ENCODE measurements at places on chromosomes 7 and 10.

DNA sequence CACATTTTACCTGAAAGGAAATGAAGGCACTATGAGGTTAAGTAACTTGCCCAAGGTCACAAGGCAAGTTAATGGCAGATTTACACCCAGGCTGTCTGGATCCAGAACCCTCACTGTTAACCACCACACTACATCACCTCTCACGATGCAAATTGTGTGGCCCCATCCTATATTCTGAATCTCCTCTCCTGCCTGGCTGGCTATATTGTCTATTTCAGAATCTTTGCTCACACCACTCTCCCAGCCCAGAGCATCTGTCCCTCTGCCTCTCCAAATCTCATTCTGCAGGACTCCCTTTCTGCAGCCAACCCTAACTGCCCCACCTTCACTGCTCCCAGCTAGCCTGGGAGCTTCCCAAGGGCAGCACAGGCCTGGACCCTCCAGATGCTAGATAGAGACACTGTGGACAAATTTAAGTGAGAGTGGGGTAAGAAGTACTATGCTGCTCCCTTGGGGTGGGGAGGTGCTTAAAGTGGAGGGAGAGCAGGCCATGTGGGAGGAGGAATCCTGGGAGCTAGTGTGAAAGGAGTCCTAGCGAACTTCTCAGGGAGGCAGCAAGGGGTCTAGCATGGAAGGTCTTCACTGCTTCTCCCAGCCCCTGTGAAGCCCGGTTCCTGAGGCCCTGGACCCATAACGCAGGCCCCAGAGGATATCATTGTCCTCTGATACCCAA lies 786 bp downstream of the CUEDC2 start:
- no peak for DNase-seq

DNA sequence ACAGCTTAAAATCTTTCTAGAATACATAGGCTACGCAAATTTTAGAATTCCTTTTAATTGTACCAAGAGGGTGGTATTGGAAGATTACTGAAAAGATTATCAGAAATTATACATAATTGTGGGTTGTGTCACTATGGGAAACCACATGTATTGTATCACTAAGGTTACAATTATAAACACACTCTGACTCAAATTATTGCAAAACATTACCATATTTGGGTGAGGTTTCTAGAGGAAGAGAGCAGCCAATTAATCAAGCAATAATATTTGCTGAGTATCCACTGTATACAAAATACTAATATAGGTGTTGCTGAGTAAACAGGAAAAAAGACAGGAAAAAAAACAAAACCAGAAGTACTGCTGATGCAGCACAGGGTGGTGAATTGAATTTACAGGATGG lies 3.1 kb upstream of the CAPZA2 start:
- DNase-seq = no peak

GRCh38 chr7:742791-743190 lies 15.7 kb upstream of the PRKAR1B start:
- no peak for DNase-seq

GRCh38 chr10:121457729-121458128 lies 140.5 kb downstream of the FGFR2 start:
- no peak for DNase-seq

- peak; percentile 100 for DNase-seq
Observed at GRCh38 chr7:4744391-4745264, 30.8 kb upstream of the AP5Z1 start.

- no peak for DNase-seq
Observed at GRCh38 chr10:114195079-114195478, 15.9 kb downstream of the TDRD1 start.

DNA sequence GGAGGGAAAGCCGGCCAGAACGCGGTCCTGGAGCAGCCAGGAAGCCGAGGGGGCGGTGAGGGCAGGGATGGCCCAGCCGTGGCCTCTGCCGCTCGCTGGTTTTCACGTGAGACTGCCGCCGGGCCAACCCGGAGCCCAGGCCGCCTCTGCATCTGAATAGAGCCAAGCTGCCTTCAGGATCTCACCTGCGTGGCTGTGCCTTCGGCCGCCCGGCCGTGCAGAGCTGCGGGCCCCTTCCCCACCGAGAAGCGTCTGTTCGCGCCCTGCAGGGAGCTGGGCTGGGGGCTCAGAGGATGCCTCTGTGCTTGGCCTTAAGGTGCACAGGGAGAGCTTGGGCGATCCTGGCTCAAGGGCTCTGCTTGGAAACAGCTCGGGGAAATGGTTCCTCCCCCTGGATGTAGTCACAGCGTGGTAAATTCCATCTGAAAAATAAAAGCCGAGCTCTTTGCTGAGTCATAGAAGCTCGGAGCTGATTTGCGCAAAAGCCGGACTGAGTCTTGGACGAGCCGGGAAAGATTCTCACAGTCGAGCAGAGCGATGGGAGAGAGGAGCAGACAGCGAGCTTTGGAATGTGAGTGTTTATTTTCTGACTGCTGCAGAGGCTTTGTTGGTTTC lies at the start of gene JAKMIP3:
Gene JAKMIP3, plus strand, starts transcription at position 456 of the 615 bp plus-strand sequence. CDS start 38,863 bp downstream, outside the sequence.
- DNase-seq = no peak

DNA sequence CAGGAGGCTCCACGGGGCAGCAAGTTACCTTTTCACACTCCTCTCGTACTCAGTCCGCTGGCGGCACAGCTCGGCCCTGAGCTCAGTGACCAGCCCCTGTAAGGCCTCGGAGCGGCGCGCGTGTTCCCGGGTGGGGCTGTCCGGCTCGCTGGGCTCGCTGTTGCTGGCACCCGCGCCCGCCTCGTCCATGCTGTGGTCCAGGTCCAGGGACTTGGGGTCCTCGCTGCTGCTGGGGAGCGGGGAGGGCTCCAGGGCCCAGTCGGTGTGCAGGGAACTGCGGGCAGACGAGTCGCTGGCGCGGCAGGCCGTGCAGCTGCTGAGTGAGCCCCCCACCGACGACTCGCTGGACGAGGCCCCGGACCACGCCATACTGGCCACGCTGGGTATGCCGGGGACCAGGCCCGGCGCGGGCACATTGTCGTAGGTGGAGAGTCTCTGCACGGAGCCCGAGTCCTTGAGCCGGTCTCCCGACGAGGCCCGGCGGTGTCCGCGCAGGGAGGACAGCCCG lies 143.8 kb downstream of the MAPK8 start:
- DNase-seq = no peak

DNA sequence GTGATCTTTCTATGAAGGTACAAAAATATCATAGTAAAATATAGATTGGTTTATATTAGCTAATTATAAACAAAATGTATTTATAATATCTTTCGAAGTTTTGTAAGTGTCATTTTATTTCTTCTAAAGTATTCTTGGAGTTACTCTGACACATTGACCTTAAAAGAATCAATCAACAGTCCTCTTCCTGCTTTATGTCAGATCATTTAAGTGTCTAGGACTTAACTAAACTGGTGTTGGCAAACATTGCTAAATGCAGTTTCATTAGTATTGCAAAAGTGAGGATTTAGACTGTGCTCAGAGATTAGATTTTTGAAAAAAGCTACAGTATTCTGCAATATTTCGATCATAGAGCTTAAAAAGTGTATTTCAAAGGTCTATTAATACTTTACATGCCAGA lies 10.3 kb downstream of the GLCCI1 start:
- DNase-seq = no peak

DNA sequence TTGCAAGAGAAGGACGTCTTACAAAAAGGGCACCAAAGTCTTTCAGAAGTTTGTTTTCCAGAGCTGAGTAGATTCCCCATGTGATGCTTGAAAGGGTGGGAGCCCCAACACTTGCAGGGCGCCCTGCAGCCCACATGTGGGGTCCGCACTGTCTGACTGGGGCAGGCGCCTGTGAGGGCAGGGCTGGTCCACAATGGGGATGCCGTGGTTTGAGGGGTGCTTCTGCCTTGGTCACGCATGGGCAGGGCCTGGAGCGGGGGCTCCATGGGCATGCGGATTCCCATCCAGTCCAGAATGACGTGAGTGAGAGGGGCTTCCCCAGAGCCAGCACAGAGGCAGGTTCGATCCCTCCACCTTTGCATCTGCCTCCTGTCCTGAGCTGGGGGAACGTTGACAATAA lies 101.5 kb upstream of the SHH start:
- no peak for DNase-seq

GRCh38 chr10:4018054-4018511 lies 233.1 kb upstream of the KLF6 start:
- DNase-seq = no peak

DNA sequence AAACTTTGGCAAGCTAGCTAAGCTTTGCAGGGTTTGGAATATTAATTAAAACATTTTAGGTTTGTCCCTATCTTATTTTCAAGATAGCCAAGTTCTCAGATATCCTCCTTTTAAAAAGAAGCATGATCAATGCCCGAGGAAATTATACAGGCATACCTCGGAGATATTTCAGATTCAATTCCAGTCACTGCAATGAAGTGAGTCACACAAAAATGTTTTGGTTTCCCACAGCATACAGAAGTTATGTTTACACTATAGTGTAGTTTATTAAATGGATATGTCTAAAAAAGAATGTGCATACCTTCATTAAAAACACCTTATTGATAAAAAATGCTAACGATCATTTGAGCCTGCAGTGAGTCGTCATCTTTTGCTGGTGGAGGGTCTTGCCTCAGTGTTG lies 382.9 kb upstream of the NPVF start:
- no peak for DNase-seq

- DNase-seq = no peak
Observed at GRCh38 chr10:49571388-49571787, 32.5 kb upstream of the ERCC6 start.

GRCh38 chr7:140217750-140218501 lies 41.1 kb upstream of the KDM7A start:
- no peak for DNase-seq

DNA sequence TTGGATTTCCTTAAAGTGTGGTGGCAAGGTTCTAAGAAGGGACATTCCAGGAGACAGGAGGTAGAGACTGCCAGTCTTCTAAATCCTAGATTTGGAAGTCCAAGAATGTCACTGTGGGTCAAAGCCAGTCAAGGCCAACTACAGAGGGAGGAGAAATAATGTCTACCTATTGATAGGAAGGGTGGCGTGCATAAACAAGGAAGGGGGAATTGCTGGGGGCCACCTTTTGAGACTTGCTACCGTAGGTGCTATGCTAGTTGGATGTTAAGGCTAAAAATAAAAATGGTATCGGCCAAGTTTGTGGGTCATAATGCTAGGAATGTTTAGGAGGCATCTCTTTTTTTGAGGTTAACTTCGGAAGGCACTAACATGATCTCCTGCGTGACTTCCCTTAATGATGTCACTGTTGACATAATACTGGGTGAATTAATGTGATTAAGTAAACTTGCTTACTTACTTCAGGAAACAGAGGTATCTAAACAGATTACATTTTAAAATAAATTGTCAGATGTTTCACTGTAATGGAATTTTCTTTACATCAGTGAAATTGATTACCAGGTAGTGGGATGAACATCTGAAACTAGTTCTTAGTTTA lies 4.8 kb downstream of the BTRC start:
- DNase-seq = no peak

GRCh38 chr10:118966076-118966849 lies 63.3 kb upstream of the NANOS1 start:
- DNase-seq = peak; percentile 25

DNA sequence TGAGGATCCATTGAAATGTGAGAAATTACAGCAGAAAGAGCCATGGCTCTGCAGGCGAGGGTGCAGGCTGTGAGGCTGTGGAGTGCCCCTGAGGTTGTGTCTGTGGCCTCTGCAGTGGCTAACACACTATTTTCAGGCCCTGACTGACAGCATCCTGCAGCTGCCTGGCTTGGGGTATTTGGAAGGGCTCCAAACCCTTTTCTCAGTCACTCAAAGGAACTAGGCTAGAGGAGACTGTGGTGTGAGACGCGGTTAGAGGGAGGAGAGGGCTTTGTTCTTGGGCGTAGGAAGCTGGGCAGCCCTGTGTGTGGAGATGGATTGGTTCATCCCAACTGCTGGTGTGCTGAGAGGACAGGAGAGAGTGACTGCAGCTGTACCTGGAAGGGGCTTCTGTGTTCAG lies 134.9 kb downstream of the RAMP3 start:
- DNase-seq = peak; percentile 18

- no peak for DNase-seq
Observed at GRCh38 chr10:119538632-119539358, 3.7 kb downstream of the RGS10 start.

- peak; percentile 25 for DNase-seq
Observed at GRCh38 chr7:108146070-108146842, 16.1 kb upstream of the LAMB4 start.

- DNase-seq = peak; percentile 16
Observed at GRCh38 chr10:72334196-72334824, 20.4 kb downstream of the DNAJB12 start.

DNA sequence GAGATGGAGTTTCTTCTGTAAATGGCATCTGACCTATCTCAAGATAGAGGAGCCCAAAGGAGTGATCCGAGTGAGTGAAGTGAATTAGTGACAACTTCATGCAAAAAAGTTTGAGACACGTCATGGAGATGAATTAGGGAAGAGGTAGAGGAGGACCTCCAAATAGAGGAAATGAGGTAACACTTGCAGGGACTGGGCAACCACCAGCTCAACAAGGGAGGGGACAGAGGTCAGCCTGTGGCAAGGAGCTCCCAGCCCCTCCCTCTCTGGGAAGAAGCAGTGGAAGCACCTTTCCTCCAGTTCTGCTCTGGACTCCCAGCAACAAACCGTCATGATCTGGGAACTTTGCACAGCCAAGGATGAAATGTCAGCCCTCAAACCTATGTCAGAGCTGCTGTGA lies 83.5 kb upstream of the IKZF1 start:
- no peak for DNase-seq

- no peak for DNase-seq
Observed at GRCh38 chr10:12716042-12716441, 285.5 kb downstream of the CCDC3 start.

DNA sequence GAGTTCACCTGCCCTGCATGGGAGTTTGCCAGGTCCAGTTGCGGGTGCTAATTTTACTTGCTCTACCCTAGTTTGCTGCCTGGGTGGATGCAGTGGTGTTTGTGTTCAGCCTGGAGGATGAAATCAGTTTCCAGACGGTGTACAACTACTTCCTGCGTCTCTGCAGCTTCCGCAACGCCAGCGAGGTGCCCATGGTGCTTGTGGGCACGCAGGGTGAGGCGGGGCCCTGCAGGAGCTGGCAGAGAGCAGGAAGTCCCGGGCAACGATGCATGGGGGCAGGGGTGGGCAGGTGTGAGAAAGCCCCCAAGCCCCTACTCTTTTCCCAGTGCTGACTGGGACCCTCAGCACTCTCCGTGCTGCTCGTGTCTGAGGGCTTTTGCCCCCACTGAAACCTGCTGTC lies 31.3 kb downstream of the AGAP3 start:
- no peak for DNase-seq

GRCh38 chr7:94367949-94368348 lies 26.7 kb upstream of the COL1A2 start:
- DNase-seq = no peak

GRCh38 chr7:65923316-65923715 lies 50.4 kb downstream of the VKORC1L1 start:
- DNase-seq = no peak

GRCh38 chr10:126867567-126868365 lies 37.5 kb upstream of the DOCK1 start:
- DNase-seq = no peak
